ENCODE measurements at places on chromosomes 5 and 9.

DNA sequence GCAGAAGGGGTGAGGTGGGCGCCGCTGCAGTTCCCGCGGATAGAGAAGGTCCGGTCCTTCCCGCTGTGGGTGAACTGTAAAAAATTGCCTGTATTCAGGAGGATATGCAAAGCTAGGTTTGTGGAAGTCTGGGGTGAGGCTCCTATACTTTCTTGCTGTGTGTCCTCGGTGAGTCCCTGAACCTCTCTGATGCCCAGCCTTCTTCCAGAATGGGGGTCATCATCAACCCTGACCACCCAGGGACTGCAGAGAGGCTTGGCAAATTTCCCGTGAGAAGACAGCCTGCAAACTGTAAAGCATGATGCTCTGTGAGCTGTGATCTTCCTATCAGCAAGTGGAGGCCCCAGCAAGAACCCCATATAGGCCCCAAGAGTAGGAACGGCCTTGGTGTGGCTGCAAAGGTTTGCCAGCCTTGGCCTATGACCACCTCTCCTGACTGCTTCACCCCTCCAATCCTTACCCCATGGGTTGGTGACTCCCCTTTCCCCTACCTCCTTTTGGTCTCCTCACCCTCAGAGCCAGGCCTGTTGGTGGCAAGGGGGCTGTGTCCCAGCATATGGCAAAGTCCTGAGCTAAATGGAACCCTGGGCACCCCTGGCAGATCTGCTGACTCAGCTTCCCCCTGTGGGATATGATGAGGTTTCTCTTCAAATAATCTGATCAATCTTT lies 760 bp downstream of the ALDH1B1 start:
- DNase-seq, result peak; percentile 34

- DNase-seq, result peak; percentile 64
These were observed 11.2 kb upstream of the CXXC5 start for GRCh38 chr5:139636975-139637408.

GRCh38 chr5:65776441-65777141 lies 54.6 kb downstream of the NLN start:
- DNase-seq, result peak; percentile 50

DNA sequence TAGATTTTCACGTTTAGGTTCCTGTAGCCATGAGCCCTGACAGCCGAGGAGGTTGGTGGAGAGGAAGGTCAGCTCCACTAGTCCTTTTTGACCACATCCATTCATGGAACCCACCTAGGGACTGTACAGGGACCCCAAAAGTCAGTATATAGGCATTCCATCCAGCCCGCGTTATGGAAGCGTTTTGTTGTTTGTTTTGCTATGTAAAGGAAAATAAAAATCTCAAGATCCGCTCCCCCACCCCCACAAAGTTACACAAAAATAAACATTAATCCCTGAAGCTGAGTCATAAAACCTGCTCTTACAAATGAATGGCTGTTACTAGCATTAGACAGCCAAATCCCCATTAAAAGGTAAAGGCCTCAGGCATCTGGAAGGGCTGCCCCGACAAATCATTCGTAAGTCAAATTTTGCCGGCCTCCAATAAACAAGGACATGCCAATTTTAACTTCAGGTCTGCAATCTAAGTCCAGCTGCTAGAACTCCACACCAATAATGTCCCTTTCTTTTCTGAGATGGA lies 292.9 kb downstream of the MED10 start:
- DNase-seq, result no peak

GRCh38 chr5:170597872-170598271 lies 94.1 kb downstream of the KCNIP1 start:
- peak; percentile 58 for DNase-seq

- DNase-seq, result peak; percentile 55
These were observed 455 bp downstream of the KIF20A start for GRCh38 chr5:138179277-138179857.

DNA sequence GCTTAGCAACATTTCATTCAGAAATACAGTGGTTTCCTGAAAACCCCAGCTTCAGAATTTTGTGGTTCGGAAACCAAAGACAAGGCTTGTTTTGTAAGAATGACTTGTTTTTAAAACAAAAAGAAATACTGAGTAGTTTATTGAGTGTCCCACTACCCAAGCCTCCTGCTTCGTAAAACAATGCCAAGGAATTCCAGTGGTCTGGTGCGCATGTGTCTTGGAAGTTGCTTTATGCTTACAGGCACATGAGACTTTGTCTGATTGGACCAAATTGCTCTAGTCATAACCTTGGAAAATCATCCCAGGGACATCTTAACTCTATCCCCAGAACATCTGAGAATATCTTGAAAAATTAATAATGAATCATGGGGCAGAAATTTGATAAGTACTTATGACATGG lies 77.1 kb upstream of the FST start:
- DNase-seq, result no peak

DNA sequence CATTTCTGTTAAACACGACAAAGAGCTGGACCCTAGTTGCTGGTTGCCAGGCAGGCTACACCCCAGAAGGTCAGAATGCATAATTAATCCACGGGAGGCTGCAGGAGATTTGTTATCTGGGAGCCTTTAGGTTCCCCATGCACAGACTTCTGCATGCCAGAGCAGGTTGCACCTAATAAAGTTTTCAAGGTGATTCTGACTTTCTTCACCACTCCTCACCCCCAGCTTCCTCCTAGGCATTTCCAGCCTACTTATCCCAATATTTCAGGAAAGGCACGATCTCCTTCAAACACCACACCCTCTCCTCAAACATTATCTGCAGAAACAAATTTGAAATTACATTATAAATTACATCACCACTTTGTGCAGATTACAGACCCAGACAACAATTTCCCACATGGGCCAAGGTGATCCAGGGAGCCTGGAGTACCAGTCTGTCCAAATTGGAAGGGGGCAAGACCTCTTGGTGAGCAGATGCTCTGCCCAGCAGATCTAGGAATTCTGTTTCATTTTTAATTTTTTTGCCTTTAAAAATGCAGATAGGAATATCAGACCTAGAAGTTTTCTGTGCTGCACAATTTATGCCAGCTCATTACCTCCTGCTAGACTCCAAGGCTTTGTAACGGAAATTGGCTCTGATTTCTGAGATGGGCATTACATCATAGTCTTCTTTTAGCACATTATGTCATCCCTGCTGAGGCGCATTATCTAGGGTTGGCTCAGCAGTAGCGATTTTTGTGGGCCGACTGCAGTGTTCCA lies 363.4 kb upstream of the SLC30A5 start:
- peak; percentile 90 for DNase-seq

GRCh38 chr9:109182940-109183798 lies 16.1 kb upstream of the FRRS1L start:
- peak; percentile 51 for DNase-seq

GRCh38 chr9:91164724-91165520 lies 196.8 kb downstream of the AUH start:
- peak; percentile 97 for DNase-seq

DNA sequence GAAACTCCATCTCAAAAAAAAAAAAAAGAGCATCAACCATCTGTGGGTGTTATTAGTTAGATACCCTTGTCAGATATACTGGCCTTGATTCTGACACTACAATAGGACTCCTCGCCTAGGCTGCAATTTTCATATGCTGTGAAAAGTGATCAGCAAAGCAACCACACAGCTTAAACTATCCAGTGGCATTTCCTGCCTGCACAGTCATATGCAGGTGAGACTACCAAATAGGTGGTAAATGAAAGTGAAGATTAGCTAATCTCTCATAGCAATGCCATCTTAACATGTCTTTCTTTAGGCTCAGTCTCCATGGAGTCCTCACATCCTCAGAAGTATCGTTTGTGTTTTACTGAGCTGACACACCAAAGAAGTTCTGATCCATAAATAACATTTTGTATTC lies 40.8 kb downstream of the GRAMD2B start:
- no peak for DNase-seq

DNA sequence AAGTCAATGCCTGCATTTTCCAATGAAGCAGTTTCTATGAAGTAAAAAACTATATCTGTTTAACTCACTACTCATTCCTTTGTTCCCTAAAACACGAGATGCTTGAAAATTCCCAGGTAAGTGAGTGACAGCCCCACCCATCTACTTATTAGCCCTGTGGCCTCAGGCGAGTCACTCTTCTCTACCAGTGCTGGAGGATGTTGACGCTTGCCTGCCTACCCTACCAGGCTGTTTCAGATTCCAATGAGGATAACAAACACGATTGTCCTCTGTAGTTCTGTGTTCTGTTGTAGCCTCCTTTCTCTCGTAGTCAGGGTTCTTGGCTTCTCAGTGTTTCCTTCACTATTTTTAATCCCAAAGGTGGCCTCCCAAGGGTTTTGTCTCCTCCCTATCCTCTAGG lies 388.8 kb downstream of the KDM4C start:
- no peak for DNase-seq

GRCh38 chr9:101480386-101480785 lies 44.8 kb upstream of the ALDOB start:
- no peak for DNase-seq

DNA sequence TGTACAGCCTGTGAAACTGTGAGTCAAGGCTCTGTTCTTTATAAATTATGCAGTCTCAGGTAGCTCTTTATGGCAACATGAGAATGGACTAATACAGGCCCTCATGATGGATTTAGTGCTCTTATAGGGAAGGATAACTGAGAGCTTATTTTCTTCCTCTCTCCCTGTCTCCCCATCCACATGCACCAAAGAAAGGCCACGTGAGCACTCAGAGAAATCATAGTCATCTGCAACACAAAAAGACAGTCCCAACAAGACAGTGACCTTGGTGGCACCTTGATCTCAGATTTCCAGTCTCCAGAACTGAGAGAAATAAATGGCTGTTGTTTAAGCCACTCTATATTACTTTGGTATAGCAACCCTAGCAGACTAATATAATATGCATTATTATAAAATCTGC lies 2133.6 kb upstream of the ACO1 start:
- DNase-seq, result no peak

DNA sequence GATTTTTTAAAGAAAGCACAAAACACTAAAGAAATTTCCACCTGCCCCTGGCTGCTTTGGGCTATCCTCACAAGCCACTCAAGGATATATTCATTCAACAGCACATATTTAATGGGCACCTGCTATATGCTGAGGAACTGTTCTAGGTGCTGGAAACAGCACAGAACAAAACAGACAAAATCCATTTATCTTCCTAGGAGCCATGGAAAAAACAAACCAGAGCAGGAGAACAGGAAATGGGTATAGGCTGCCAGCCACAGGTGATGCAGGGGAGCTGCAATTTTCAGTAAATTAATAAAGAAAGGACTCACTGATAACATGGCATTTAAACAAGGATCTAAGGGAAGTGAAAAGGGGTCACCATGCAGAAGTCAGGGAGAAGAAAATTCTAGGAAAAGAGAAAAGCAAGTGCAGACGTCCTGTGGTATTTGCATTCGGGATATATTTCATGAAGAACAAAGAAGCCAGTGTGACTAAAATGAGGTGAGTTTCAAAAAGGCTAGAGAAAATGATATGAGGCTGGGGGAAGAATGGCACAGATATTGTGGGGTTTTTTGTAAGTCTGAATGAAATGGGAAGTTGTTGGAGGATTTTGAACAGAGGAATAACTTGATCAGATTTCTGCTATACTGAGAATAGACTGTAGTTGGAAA lies 152.2 kb downstream of the ADAMTSL1 start:
- no peak for DNase-seq

GRCh38 chr5:56829137-56829908 lies 14.0 kb downstream of the MAP3K1 start:
- DNase-seq, result no peak

DNA sequence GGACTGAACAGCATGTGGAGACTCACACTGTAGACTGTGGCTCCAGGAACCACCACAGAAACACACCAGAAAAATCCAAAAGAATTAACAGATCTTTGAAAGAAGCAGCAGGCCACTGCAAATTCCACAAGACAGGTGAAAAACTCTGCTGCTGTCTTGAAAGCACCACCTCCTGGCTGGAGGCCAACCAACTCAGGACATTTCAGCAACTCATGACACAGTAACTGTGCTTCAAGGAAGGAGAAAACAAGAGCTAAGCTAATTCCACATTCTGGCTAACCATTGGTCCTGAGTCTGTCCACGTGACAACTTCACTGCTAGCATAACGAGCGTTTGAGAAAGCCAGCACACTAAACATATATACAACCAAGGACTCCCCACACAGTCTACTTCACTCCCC lies 625.1 kb downstream of the PRELID2 start:
- DNase-seq, result no peak

DNA sequence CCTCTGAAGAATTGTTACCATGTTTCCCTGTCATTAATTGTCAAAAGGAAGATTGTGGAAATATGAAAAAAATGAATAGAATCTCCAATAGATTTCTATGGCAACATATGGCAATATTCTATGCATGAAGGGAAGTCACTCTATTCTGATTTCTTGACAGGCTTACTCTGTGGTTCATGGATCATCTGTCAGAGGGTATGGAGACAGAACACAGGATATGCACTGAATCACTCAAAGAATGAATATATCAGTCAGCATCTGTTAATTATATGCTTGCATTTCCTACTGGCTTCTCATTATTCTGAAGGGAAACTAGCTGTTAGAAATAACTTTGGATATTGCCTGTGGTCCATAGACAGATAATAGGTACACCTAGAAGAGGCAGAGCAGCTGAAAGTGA lies 918.9 kb downstream of the DTWD2 start:
- no peak for DNase-seq

GRCh38 chr5:67031692-67032091 lies 164.9 kb downstream of the CD180 start:
- DNase-seq, result peak; percentile 41

DNA sequence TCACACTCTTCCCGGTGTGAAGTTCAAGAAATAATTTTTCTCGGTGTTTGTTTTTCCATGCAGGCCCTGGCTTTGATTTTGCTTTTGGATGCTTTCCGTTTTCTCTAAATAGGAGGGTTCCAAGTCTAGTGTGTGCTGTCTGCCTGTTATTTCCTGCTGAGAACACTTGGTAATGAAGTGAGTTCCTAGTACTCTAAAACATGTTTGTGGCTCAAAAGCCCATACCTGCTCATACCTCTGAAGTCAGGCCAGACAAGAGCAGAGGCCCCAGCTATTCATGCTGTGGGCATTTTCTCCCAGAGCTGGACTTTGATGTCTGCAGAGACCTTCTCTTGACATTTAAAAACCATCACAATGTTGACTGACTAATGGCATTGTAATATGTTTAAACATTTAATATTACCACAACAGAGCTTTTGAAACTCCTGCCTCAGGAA lies 211.2 kb downstream of the GOLPH3 start:
- DNase-seq, result peak; percentile 31

DNA sequence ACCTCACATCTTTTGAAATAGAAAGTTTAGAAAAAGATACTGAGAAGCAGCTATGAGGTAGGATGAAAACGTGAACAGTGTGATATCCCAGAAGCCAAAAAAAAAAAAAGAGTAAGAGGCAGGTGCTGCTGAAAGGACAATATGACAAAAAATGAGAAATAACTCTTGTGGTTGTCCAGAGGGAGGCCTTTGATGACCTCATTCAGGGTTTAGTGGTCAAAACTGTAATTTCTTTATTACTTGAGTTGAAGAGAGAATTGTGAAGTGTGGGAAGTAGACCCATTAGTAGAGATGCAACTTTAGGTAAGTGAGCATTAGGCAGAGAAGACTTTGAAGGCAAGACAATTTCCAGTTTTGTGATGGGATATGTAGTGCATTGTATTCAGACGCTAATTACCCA lies 1306.3 kb upstream of the ACO1 start:
- DNase-seq, result no peak

- DNase-seq, result no peak
These were observed 610.5 kb upstream of the ITGA1 start for GRCh38 chr5:52177193-52177592.

All from GM23248 (cell line).